8988T (cell line): ENCODE measurements at places on chromosomes 1 and 21.

DNA sequence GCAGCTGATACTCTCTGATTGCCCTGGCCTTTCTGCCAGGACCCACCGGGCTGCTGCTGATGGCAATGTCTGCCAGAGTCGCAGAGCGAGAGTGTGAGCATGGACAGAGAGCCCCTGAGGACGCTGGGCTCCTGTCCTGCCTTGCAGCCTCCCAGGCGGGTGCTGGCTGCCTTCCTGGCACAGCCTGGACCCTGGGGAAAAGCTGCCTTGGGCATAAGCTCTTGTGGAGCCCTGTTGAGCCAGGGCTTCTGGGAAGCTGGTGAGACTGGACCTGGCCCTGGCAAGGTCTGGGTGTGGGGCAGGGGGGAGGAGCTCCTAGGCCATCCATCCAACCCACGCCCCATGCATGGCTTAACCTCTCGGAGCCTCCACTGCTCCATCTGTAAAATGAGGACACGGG lies 105.8 kb upstream of the WNT4 start:
- DNase-seq, result no peak

DNA sequence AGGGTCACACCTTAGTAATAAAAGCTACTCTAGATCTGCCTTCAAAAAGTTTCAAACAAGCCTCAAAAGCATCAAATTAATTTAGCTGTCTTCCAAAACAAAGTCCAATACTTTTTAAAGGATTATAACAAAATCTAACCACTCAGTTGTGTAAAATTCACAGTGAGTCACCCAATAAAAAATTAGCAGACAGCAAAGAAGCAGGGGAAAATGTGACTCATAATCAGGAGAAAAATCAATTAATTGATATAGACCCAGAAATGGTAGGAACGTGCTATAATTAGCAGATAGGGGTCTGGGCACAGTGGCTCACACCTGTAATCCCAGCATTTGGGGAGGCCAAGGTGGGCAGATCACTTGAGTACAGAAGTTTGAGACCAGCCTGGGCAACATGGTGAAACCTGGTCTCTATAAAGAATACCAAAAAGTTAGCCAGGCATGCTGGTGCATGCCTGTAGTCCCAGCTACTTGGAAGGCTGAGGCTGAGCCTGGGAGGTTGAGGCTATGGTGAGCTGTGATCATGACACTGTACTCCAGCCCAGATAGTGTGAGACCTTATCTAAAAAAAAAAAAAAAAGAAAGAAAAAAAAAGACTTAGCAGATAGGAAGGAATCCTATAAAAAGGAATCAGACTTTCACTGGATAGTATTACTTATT lies 8.1 kb upstream of the MYOG start:
- no peak for DNase-seq

DNA sequence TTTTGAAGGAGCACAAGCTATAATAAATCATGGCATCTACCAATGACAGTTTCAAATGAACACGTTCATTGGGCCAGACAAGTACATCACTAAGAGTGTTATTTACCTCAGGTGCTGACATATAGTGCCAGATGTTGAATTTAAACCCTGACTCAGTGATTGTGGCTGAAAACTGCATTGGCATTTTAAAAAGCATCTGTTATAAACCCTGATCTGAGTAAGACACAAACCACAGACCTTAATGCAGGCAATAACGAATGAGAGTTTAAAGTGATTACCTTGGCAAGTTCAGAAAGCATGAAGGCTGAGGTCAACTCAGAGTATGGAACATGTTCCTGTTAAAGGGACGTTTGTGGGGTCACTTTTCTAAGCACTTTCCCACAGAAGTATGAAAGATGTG lies 865.1 kb upstream of the TMPRSS15 start:
- no peak for DNase-seq

GRCh38 chr1:77686796-77687518 lies 4.5 kb upstream of the ZZZ3 start:
- DNase-seq, result no peak

GRCh38 chr1:150692720-150693119 lies 4.2 kb downstream of the GOLPH3L start:
- no peak for DNase-seq

- no peak for DNase-seq
These were observed 4.1 kb downstream of the RPL11 start for GRCh38 chr1:23695667-23696066.

- DNase-seq, result no peak
These were observed 48.4 kb downstream of the SLC37A1 start for GRCh38 chr21:42561762-42562650.

DNA sequence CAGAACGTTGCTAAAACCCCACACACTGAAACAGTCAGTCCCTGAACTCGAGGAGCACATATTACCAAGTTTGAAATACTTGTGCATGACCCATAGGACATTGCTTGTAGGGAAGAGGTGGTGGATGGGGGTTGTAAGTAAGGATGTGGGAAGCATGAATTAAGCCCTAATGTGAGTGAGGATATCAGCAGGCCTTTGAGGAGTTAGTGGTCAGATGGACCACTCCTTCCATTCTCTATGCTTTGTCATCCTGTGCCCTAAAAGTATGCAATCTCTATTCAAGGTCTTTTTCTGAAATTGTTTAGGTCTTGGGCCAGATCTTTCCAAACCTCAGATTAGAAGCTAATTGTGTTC lies 70.9 kb upstream of the SAMSN1 start:
- no peak for DNase-seq

DNA sequence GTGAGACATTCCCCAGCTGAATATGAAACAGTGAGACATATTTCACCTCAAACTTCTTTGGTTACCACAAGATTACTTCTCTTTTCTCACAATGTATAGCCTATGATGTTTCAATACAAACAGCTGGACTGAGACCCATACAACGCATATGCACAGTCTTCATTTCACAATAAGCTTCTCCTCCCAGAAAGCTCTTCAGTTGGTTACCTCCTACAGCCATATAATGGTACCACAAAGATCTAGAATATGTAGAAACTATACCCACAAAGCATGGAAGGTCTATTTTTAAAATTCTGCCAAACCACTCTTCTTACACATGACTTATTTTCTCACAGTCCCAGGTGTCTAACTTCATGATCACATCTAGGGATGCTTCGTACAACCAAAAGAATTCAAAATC lies 70.8 kb downstream of the JAK1 start:
- no peak for DNase-seq

- no peak for DNase-seq
These were observed 65.2 kb upstream of the TARBP1 start for GRCh38 chr1:234544087-234544579.

DNA sequence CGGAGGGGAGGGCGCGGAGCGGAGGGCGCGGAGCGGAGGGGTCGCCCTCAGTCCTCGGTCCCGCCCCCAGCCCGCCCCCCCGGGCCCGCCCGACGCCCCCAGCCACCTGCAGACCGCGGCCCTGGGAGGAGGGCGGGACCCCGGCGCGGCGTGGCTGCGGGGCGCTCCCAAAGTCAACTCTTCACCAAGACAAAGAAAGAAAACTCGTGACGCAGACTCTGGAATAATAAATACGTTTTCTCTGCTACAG lies 1.2 kb downstream of the HES4 start:
- no peak for DNase-seq

DNA sequence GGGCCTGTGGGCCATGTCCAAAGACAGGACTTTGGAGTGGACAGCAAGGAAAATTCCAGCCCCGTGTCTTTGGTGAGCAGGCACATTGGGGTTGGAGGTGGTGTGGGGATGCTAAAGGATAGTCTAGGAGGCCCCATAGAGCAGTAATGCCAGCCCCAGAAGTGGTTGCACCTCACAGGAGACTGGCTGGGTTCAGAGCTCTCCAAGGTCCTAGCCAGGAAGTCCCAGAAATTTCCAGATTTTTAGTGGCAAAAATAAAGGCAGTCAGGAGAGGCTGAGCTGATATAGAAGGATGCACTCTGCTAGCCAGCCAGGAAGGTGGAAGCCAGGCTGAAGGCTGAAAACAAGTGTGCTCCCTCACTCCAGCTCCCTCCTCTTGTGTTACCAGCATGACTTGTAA lies 144.0 kb upstream of the KCND3 start:
- DNase-seq, result no peak

DNA sequence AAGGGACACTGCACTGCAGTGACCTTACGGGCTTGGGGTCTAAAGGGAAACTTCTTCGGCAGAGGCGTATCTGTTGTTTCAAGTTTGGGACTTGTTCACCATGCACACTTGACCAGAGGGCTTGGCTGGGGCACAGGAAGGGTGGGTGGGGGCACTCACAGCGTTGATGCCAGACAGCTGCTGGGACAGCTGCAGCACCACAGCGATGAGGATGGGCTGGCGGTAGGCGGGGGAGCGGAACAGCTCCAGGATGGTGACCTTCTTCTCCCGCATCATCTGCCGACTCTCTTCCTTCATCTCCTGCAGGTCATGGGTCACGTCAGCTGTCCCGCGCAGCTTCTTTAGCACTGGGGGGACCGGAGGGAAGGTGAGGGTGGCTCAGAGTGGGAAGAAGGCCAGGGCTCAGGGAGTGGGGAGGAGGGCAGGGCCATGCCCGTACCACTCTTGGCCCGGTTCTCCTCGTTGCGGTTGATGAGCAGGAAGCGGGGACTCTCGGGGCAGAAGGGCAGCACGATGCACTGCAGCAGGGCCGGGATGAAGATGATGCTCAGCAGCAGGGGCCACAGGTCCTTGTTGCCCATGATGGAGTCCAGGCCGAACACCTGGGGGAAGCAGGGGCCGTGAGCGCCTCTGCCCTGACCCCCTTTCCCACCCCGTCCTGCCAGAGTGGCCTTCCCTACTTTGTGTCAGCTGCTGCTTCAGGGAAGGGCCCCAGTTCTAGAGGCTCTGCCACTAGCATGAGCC lies 29.1 kb downstream of the SLC2A1 start:
- DNase-seq, result no peak

DNA sequence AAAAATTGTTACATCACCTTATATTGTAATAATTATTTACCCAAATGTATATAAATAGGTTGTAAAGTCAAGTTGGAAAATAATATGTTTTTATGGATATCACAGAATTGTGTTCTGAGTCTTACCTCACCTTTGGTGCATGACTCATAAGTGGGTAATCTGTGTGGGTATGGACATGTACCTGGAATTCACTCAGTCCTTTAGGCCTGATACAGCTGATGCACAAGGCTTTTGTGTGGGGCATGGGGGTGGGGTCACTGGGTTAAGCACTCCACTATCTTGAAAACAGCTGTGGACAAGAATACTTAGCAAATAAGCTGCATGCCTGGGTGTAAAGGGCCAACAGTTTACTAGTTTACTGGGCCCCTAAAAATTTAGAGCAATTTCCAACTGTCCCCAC lies 34.4 kb downstream of the INKA2 start:
- no peak for DNase-seq
